Aorta (tissue), 5 donors: ENCODE measurements at places on chromosomes 7 and 10.
A peak's percentile ranks its signal among the peaks of the same experiment; 100 is the strongest.

GRCh38 chr7:28815928-28816373 is 142.2 kb downstream of the TRIL start:
- no peak for DNase-seq

GRCh38 chr10:132192076-132192975 is 5.6 kb downstream of the DPYSL4 start:
- DNase-seq, result peak; percentile 27

DNA sequence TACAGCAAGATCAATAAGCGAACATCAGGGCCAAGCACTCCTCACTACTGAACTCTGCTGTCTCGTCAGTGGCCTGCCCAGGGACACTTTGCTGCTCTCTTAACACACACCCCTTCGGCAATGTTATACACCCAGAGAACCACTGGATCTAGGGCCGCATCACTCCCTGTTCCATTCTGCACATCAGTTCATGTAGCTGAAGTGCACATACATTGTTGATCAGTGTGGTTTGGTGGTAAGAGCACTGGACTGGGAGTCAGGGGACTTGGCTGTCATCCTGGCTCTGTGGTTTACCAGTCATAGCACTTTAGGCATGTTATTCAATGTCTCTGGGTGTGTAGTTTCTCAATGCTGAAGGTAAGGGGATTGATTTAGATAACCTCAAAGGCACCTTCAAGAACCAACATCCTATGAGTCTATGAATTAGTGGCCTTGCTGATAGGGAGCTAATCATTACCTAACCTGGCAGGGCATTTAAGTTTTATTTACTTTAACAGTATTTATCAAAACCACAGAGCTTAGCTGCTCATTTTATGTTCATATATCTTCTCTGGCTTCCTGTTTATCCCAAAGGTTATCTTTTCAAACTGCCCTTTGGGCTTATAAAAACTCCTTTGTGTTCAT is 24.8 kb downstream of the DUSP5 start:
- DNase-seq, result no peak

DNA sequence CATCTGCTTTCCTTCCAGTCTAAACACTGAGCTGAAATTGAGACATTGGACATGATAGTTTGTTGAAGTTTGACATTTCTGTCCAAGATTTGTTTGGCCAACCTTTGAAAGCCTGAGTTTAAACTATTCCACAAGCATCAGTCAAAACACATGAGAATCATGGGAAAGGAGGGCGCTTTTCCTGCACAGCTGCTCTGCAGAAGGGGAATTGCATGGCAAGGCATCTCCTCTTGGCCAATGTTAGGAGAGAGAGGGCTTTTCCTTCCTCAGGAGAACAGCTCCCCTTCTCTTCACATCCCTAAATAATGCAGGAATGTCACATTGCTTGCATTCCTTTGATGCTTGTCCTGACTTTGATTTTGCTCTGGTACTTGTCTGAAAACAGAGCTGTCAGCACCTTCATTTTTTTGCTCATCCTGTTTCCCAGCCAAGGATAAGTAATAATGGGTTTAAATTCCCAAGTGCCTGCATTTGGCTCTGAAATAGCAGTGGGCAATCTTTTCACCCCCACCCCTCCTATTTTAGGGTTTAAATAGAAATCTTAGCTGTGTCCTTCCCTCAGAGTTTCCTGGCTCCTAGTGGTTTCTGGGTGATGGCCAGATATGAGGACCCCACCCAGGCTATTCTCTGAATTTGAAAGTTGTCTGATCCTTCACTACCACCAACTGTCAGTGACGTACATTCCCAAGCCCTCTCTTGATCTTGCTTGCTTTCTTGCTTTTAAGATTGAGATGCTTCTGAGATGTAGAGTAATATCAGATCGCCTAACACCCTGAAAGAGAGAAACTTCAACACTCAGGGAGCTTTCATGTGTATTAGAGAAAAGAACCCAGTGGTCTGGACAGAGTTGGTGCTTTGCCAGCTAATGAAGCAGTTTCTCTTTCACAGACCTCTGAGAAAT is 75.2 kb upstream of the NPVF start:
- no peak for DNase-seq
